ENCODE measurements at places on chromosomes 2 and 18.
A peak's percentile ranks its signal among the peaks of the same experiment; 100 is the strongest.

- H3K4me1 ChIP-seq: peaks cover 9% of the 10 kb centered on the region
- no peak for DNase-seq
- peaks cover 16% of the 10 kb centered on the region for H3K36me3 ChIP-seq
- no peaks in the 10 kb centered on the region for H3K27me3 ChIP-seq
- peak overlapping the region; percentile 87 for H3K27ac ChIP-seq
These were observed 130.1 kb downstream of the OLA1 start for GRCh38 chr2:174117951-174118930.

GRCh38 chr18:22210311-22210754 is 40.9 kb downstream of the GATA6 start:
- peaks cover 26% of the 10 kb centered on the region for H3K27me3 ChIP-seq
- H3K27ac ChIP-seq: peak overlapping the region; percentile 21
- H3K4me3 ChIP-seq: no peak overlapping the region
- DNase-seq: no peak
- peaks cover 47% of the 10 kb centered on the region for H3K4me1 ChIP-seq

GRCh38 chr2:179543361-179543901 is 278.8 kb upstream of the SESTD1 start:
- H3K4me3 ChIP-seq: no peak overlapping the region
- no peak for DNase-seq
- H3K36me3 ChIP-seq: no peaks in the 10 kb centered on the region
- H3K4me1 ChIP-seq: peaks cover 10% of the 10 kb centered on the region

GRCh38 chr2:109613081-109613921 is 465 bp downstream of the SEPTIN10 start:
- peaks cover 65% of the 10 kb centered on the region for H3K4me1 ChIP-seq
- H3K4me3 ChIP-seq: peak overlapping the region; percentile 98
- H3K36me3 ChIP-seq: peaks cover 9% of the 10 kb centered on the region

- peaks cover 26% of the 10 kb centered on the region for H3K4me1 ChIP-seq
- H3K27ac ChIP-seq: peak overlapping the region; percentile 72
- H3K36me3 ChIP-seq: no peaks in the 10 kb centered on the region
- no peak overlapping the region for H3K4me3 ChIP-seq
These were observed 49.2 kb downstream of the FBXO48 start for GRCh38 chr2:68417926-68418325.

GRCh38 chr2:172208791-172209325 is 106.2 kb upstream of the DLX2 start:
- no peak overlapping the region for H3K4me3 ChIP-seq
- H3K27me3 ChIP-seq: peaks cover 7% of the 10 kb centered on the region
- no peaks in the 10 kb centered on the region for H3K36me3 ChIP-seq
- no peak for DNase-seq

- H3K27me3 ChIP-seq: peaks cover 8% of the 10 kb centered on the region
- no peak for DNase-seq
- H3K4me3 ChIP-seq: peak overlapping the region; percentile 44
- no peak overlapping the region for H3K27ac ChIP-seq
- peaks cover 86% of the 10 kb centered on the region for H3K4me1 ChIP-seq
These were observed 79.0 kb upstream of the TAF1B start for GRCh38 chr2:9764153-9764778.

GRCh38 chr2:12080360-12080759 is 333.9 kb downstream of the LPIN1 start:
- H3K27ac ChIP-seq: peak overlapping the region; percentile 26
- no peak overlapping the region for H3K4me3 ChIP-seq
- DNase-seq: no peak
- peaks cover 35% of the 10 kb centered on the region for H3K4me1 ChIP-seq
- H3K36me3 ChIP-seq: no peaks in the 10 kb centered on the region

DNA sequence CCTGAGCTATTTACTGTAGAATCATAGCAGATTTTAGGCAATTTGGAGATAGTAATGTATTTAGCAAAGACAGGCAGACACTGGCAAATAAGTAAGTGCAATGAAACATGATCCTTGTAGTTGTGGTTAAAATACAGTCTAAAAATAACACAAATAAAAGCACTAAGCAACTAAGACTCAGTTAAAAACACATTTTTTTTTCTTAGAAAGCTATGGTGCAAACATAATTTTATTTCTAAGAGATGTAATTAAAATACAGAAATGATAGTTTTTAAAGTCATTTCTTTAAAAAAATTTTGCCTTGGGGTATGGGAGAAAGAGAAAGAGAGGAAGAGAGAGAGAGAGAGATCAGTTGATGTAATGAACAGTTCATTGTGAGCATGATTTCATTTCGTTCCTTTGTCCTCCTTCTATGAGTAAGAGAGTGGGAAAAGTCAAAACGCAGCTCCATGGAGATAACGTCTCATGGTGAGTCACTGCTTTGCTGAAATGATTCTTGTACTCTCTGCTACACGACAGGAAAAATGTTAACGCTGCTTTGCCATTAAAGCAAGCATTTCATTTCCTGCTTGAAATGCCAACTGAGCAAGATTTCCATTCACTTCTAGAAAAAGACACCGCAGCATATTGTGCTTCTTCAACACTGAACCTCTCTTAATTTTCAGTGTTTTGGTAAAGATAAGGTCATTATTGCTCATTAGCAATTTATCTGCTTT is 61.3 kb upstream of the PGAP1 start:
- H3K36me3 ChIP-seq: no peaks in the 10 kb centered on the region
- H3K27me3 ChIP-seq: no peaks in the 10 kb centered on the region
- peaks cover 40% of the 10 kb centered on the region for H3K4me1 ChIP-seq
- no peak overlapping the region for H3K27ac ChIP-seq
- peak overlapping the region; percentile 10 for H3K4me3 ChIP-seq

GRCh38 chr2:159226608-159227385 is 59.7 kb downstream of the WDSUB1 start:
- peaks cover 3% of the 10 kb centered on the region for H3K27me3 ChIP-seq
- peaks cover 77% of the 10 kb centered on the region for H3K36me3 ChIP-seq
- H3K4me3 ChIP-seq: no peak overlapping the region
- H3K27ac ChIP-seq: no peak overlapping the region
- DNase-seq: no peak
- H3K4me1 ChIP-seq: peaks cover 14% of the 10 kb centered on the region

DNA sequence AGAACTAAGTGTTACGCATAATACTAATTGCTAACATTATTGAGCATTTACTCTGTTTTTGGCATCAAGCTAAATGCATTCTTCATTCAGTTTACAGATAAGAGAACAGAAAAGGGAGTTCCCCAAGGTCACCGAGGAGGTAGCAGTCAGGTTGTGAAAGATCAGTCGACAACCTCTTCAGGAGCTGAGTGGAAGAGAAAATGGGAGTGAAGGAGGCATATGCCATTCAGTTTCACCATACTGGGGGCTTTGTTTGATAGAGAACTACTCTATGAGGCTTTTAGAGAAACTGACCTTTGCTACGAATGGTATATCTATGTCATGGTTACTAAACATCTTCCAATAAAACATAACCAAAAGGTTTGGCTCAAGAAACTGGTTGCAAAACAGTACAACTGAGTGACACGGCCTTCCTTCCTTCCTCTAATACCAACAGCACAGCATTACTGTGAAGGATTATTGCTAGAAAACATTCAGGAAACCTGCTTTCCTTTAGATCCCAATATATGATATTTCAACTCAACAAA is 112.1 kb downstream of the RBMS1 start:
- H3K4me3 ChIP-seq: no peak overlapping the region
- no peak for DNase-seq
- no peaks in the 10 kb centered on the region for H3K27me3 ChIP-seq
- peaks cover 46% of the 10 kb centered on the region for H3K4me1 ChIP-seq

GRCh38 chr2:182148344-182148743 is 162.7 kb downstream of the PPP1R1C start:
- DNase-seq: no peak
- no peaks in the 10 kb centered on the region for H3K27me3 ChIP-seq
- H3K36me3 ChIP-seq: no peaks in the 10 kb centered on the region
- no peak overlapping the region for H3K27ac ChIP-seq

GRCh38 chr18:63479826-63480225 is 3.1 kb downstream of the SERPINB5 start:
- no peak overlapping the region for H3K27ac ChIP-seq
- H3K4me1 ChIP-seq: no peaks in the 10 kb centered on the region
- H3K27me3 ChIP-seq: peaks cover 7% of the 10 kb centered on the region
- H3K4me3 ChIP-seq: no peak overlapping the region

- peaks cover 42% of the 10 kb centered on the region for H3K4me1 ChIP-seq
- peaks cover 2% of the 10 kb centered on the region for H3K27me3 ChIP-seq
- peaks cover 6% of the 10 kb centered on the region for H3K36me3 ChIP-seq
These were observed at the start of gene GREB1 for GRCh38 chr2:11533278-11534070. TSS of gene GREB1 (plus strand) at chr2:11534045. CDS start at chr2:11556615, 22,570 bp downstream.

All from nephron progenitor cell (in vitro differentiated cells).